Activated T-cell treated with anti-CD3 and anti-CD28 coated beads for 1 hour (primary cell): ENCODE measurements at places on chromosomes 7 and 10.

- no peak for DNase-seq
These were observed 92.4 kb downstream of the CTTNBP2 start for GRCh38 chr7:117780832-117781231.

GRCh38 chr10:17423632-17424186, 30.7 kb downstream of the ST8SIA6 start:
- DNase-seq, result no peak

- no peak for DNase-seq
These were observed 18.6 kb downstream of the NPFFR1 start for GRCh38 chr10:70265032-70265689.

- DNase-seq, result no peak
These were observed 32.0 kb downstream of the CFAP46 start for GRCh38 chr10:132910186-132910880.

- DNase-seq, result no peak
These were observed 19.4 kb upstream of the TBRG4 start for GRCh38 chr7:45130910-45131309.

- DNase-seq, result peak; percentile 17
These were observed at the start of gene GJC3 for GRCh38 chr7:99928994-99929729. GJC3 (minus strand) TSS chr7:99929620; CDS start chr7:99929620, 0 bp downstream.

- DNase-seq, result no peak
These were observed 728.8 kb upstream of the IGFBP3 start for GRCh38 chr7:46649876-46650275.

GRCh38 chr7:127908430-127909258, 122.6 kb downstream of the LRRC4 start:
- no peak for DNase-seq

- DNase-seq, result no peak
These were observed 155.5 kb downstream of the BUB3 start for GRCh38 chr10:123309731-123310130.

GRCh38 chr7:139246905-139247304, 15.9 kb downstream of the UBN2 start:
- DNase-seq, result no peak

DNA sequence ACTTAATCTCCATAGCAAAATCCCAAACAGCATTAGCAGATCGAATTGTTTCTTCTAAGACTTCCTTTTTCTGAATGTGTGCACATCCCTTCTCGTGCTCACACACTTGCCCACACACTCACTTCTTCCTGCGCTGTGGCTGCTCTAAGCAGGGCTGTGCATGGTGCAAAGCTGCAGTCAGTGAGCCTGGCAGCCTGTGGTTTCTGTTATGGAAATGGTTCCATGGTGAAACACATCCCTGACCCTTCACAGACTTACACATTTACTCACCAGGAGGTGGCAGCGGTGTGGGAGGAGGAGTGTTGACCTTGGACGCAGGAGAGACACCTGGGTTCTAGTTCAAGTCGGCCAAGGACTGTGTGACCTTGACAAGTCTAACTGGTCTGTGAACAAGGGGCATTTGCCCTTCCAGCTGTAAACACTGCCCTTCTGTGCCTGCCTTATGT, 24.9 kb downstream of the MTURN start:
- DNase-seq, result no peak

DNA sequence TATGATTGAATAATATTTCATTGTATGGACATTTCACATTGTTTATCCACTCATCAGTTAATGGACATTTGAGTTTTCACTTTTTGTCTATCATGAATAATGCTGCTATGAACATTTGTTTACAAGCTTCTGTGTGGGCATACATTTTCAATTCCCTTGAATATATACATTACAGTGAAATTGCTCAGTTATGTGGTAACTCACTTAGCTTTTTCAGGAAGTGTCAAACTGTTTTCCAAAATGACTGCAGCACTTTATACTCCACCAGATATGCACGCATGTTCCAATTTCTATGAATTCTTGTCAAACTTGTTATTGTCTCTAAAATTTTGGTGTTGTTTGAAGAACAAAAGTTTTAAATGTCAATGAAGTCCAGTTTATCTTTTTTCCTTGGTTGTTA, 401.2 kb downstream of the THSD7A start:
- DNase-seq, result no peak

GRCh38 chr10:44046605-44047004, 338.3 kb downstream of the CXCL12 start:
- DNase-seq, result no peak

DNA sequence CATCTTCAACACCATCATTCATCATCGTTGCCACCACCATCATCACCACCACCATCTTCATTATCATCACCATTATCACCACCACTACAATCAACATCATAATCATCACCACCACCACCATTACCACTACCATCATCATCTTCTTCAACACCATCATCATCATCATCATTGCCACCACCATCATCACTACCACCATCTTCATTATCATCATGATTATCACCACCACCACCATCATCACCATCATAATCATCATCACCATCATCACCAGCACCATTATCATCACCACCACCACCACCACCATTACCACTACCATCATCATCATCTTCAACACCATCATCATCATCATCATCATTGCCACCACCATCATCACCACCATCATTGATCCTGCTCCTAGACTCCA, 112.7 kb downstream of the OAT start:
- no peak for DNase-seq

DNA sequence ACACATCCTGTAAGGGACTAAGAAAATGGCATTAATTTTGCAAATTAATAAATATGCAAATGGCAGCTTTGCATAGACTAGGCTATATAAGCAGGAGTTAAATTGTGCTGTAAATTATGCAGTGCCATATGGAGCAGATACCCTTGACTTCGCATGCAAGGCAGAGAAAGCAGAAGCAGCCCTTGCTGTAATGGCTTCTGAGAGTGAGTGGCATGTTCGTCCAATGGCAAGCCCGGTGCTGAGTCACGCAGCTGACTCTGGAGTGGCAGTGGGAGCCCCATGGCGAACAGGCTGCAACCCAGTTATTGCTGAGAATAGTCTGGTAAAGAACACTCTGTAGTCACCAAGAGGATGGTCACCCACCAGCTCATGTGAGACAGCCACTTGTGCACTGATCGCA, 1186.5 kb downstream of the TYW1 start:
- DNase-seq, result no peak

DNA sequence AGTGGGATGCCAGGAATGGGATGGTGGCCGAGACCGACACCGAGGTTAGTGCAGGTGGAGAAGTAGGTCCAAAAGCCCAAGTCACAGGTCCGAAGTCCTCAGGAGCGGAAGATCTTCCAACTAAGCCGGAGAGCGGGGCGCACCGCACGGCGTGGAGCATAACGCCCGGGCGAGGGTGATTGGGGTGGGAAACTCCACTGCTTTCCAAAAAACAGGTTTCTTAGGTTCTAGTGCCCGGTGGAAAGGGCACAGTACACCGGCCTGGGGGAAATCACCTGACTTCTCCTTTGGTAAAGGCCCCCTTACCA, 11.4 kb upstream of the SPAG6 start:
- no peak for DNase-seq

DNA sequence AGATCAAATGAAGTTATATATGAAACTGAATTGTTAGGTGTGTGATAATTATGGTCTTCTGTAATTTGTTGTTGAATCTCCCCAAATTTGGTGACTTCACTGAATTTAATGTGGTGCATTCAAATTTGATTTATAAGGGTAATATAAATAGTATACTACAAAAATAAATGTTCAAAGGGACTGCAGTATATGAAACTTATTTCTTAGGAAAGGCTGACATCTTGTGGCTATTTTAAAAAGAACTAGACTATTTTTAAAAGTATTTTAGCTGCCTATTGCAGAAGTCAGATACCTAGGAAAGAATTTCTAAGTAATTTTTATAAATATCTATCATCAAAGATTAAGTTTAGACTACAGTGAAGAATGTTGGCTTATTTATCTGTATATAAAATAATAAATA, 36.6 kb downstream of the ATRNL1 start:
- DNase-seq, result no peak

DNA sequence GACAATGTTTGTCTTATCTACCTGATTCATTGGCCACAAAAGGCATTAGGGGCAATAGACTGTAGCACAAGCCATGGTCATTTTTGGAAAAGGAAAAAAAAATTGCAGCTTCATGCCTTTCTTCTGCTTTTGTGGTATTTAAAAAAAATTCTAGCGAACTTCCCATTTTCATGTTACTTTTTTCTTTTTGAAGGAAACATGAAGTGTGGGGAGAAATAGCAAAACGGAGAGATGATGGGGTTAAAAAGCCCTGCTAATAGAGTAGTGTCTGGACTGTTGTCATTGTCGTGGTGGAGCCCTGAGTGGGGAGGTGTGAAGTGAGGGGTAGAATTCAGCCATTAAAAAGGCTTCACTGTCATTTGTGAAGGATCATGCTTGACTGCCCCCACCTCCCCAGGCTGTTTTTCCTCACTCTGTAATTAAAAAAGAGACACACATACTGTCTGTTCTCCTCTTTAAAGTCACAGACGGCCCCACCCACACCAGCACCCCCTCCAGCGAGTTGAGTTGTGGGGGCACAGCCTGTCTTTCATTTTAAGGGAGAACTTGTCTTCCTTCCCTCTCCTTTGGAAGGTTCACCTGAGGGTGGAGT, 272.4 kb downstream of the CREB5 start:
- DNase-seq, result no peak

DNA sequence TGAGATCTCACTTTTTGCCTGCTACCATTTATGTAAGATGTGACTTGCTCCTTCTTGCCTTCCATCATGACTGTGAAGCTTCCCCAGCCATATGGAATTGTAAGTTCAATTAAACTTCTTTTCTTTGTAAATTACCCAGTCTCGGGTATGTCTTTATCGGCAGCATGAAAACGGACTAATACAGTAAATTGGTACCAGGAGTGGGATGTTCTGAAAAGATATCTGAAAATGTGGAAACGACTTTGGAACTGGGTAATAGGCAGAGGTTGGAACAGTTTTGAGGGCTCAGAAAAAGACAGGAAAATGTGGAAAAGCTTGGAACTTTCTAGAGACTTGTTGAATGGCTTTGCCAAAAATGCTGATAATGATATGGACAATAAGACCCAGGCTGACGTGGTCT, 10.6 kb upstream of the GARIN1A start:
- no peak for DNase-seq

- DNase-seq, result no peak
These were observed 1.2 kb downstream of the PDZD7 start for GRCh38 chr10:101029520-101030295.

- no peak for DNase-seq
These were observed 56.5 kb upstream of the WIPF3 start for GRCh38 chr7:29749701-29750321.

DNA sequence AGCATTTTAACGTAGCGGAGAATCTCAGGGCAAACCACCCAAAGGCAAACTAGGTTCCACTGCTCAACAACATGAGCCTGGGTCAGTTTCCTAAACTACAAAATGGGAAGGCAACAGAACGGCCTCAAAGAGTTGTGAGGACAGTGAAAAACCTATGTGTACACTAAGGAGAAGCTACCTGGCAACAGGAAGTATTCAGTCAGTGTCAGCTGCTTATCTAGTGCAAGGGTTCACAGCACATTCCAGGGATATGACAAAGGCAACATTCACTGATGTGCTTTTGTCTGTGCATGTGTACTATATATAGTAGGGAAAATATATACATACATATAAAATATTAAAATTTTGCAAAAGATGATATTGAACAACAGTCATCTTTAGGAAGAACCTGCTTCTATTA, 17.2 kb downstream of the NUDCD3 start:
- DNase-seq, result no peak

- DNase-seq, result no peak
These were observed 41.2 kb downstream of the RALA start for GRCh38 chr7:39664585-39664984.

DNA sequence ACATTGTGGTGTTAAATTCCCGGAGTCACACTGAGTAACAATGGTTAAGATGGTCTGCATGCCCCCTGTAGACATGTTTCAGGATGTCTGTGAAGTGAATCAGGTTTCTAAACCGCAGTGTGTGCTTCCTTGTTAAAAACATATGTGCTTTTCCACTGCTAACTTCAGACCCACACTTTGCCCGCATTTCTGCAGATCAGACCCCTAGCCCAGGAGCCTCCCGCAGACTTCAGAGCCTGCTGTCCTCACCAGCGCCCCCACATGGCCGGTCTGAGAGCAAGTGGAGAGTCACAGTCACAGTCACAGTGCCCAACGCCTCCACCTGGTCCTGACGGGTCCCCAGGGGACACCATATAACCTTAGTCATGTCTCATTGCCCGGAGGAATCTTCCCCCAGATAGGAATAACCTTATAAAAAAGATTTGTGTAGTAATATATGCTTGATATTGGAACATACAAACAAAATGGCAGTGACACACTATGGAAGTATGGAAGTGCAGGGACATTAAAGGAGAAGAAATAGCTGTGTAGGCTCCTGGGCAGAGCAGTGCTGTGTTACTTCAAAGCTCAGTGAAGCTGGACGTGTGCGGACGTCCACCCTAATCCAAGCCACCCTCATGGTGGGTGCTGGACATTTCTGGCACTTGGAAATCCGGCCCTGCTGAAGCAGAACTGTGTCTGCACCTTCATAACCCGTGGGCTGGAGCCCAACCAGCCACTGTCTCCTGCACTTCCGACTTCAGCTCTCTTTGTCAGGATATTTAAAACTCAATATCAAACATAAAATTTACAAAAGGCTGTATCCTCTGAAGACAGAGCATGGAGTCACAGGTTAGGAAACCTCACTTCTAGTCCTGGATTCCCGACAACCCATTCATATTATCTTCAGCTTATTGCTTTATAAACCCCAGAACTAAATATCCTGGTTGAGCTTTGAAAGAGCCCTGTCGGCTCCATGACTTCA, 29.0 kb downstream of the GSTO2 start:
- peak; percentile 26 for DNase-seq

GRCh38 chr7:45447296-45447695, 126.9 kb upstream of the ADCY1 start:
- no peak for DNase-seq

DNA sequence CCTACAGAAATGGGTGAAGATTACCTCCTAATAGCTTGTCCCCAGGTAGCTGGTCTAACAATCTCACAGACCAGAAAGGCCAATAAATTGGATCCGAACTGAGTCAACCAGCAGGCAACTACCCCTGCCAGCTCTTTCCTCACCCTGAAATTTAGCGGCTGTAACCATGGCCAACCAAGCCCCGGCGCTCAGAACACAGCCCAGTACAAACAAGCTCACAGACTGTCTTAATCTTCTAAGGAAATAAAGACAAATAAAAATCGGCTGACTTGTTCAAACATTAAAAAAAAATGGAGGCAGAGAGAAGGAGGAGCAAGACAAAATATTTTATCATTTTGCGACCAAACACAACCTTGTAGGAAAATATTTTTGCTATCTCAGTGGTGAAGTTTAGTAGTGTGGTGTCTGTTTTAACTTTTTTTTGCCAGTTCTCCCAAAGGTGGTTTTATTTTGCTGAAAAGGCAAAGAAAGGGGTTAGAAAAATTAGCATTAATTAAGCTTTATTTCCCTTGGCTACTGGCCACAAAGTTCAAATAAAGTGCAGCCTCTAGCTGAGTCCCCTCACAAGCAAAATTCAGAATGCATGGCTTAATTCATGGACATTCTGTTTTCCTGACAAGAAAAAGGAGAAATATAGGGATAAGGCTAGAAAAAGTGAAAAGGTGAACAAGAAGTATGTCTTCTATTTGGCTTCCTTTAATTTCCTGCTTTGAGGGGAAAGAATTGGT, 313.0 kb upstream of the NPVF start:
- DNase-seq, result no peak
